ENCODE measurements at places on chromosomes 5 and 9.
A peak's percentile ranks its signal among the peaks of the same experiment; 100 is the strongest.

GRCh38 chr9:129569502-129570449 is 51.1 kb downstream of the C9orf50 start:
- no peak for DNase-seq

GRCh38 chr5:66134407-66134861 is 9.7 kb upstream of the SREK1 start:
- DNase-seq: no peak

GRCh38 chr9:6880626-6881025 is 122.9 kb downstream of the KDM4C start:
- no peak for DNase-seq

DNA sequence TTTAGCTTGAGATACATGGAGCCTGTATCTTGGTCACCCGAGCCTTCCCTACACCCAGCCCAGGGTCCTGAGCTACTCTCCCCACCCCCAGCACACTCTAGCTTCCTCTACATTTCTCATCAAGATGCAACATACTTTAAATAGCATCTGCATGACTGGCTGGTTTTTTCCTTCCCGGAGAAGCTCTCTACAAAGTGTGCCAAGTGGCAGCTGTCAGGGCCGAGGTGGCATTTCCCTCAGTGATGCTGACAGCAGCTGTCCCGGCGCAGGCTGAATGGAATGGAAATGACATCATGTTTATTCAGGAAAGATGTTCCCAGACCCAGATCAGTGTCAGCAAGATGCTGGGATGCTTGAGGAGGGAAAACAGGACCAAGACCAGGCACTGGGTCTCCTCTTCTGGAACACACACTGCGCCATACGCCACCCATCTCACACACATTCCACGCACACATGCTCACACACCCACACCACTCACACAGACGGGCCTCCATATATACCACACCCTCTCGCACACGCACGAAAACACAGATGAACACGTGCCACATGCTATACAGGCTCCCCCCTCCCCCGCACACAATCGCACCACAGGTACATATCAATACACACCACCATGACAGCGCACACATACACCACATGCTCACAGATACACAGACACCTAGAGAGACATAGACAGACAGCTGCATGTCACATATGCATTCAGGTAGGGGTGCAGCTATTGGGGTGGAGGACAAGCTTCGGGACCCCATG is 67.8 kb downstream of the LHX2 start:
- DNase-seq: no peak

- DNase-seq: no peak
These were observed 38.6 kb downstream of the EXOSC2 start for GRCh38 chr9:130732136-130732535.

GRCh38 chr9:98504298-98505282 is 204.1 kb downstream of the GABBR2 start:
- no peak for DNase-seq

- no peak for DNase-seq
These were observed 5.0 kb upstream of the IRX2 start for GRCh38 chr5:2756211-2757152.

GRCh38 chr9:79011461-79011860 is 560.3 kb upstream of the TLE4 start:
- no peak for DNase-seq

- DNase-seq: no peak
These were observed 70.4 kb downstream of the CRB2 start for GRCh38 chr9:123426406-123426805.

GRCh38 chr9:92882276-92882675 is 4.4 kb upstream of the ZNF484 start:
- DNase-seq: no peak

DNA sequence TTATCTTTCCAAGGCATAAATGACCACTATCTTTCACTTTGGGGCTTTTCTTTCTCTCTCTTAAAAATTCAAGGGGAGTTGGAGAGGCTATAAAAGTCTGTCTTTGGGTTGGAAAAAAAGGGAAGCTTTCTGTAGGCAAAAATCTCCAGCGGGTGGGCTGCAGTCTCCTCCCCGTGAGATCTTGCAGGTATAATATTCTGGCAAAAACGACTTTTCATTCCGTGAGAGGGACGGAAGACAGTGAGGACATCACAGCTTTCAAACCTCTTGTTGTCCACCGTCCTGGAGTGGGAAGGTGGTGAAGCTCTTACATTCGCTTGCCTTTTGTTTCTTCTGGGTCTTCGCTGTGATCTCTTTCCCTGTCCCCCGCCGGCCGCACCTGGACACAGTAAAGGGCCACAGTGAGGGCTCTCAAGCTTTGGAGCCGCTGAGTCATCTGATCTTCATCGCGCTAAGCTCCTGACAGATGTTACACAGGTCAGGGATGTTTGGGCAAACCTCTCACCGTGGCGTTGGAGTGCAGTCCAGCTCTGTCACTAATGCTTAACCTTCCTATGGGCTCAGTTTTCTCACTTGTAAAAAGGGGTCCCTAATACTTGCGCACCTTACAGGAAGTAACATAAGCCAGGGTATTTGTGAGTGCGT is 61.9 kb upstream of the MEGF10 start:
- DNase-seq: no peak

DNA sequence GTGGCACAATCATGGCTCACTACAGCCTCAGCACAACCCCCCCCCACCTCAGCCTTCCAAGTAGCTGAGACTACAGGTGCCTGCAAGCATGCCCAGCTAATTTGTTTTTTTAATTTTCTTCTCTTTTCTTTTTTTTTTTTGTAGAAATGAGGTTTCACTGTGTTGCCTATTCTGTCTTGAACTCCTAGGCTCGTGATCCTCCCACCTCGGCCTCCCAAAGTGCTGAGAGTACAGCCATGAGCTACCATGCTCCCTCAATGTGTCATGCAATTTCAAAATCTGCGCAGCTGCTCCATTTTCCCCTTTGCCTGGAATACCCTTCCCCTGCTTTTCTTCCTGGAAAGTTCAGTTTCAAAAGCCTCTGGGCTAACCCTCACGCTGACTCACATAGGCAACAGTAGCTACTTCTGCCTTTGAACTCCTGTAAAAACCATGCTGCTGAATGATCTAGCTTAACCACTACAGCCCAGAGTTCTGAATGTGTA is 71.0 kb upstream of the IL7R start:
- DNase-seq: peak; percentile 10

GRCh38 chr9:116701940-116702642 is 15.0 kb downstream of the TRIM32 start:
- no peak for DNase-seq

DNA sequence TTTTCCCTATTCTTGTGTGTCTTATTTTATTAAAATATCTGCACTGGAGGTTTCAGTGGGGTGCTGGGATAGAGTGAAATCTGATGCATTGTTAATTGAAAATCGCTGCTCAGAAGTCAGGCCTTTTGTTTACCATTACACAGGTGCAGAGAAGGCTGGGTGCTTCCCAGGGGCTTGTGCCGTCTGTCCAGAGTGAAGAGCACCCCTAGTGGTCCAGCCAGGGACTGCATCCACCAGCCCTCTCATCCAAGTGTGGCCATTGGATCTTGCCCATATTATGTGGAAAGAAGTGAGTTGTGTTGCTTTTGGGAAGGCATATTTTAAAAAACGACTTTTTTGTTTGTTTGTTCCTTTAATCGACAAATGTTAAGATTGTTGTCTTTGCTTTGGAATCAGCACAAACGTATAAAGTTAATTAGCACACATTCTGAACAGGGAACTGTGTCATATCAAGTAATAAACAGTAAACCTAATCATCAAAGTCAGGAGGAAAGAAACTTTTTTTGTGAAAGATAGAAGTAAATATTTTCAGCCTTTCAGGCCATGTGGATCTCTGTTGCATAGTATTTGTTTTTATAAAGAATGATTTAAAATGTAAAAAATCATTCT is 315.6 kb downstream of the MTRR start:
- DNase-seq: no peak

GRCh38 chr5:82911910-82912309 is 165.3 kb downstream of the TMEM167A start:
- DNase-seq: no peak

GRCh38 chr5:32405507-32405906 is 39.0 kb downstream of the ZFR start:
- DNase-seq: no peak

DNA sequence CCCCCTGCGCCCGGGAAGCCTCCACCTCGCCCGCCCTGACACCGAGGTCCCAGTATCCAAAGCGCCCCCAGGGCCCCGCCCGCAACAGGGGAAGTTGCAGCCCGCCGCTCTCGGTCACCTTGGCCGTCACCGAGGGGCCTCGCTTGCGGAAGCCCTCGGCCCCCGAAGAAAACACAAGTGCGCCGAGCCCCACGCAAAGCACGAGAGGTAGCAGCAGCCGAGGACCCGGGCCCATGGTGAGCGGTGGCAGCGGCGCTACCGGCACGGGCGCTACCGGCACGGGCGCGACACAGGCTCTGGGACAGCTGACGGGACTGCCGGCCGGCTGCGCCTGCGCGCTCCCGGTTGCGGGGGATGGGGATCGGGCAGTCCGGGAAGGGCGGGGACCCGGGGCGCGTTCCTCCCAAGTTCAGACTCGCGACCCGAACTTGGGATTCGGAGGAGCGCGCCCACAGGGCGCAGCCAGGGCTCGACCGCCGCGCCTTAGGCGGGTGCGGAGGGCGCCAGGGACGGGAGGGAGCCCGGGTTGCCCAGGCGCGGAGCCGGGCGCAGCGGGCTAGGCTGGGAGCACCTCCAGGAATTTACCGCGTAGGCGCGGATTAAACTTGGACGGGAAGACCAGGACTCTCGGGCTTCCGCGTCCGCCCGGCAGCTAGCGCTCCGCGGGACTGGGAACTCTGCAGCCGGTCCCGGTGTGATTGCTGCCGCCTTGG is at the start of gene PPIC:
Gene PPIC, minus strand, starts transcription at position 335 of the 713 bp plus-strand sequence. Its CDS starts 100 bp downstream, at position 235.
- DNase-seq: no peak

DNA sequence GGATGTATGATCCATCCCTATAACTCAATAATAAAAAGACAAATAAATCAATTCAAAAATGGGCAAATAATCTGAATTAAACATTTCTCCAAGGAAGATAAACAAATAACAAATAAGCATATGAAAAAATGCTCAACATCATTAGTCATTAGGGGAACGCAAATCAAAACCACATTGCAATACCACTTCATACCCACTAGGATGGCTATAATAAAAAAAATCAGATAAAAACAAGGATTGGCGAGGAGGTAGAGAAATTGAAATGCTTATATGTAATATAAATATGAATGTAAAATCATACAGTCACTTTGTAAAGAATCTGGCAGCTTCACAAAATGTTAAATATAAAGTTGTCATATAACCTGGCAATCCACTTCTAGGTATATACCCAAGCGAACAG is 52.3 kb upstream of the TBCA start:
- no peak for DNase-seq

GRCh38 chr5:56985936-56986625 is 34.2 kb upstream of the MIER3 start:
- DNase-seq: no peak

GRCh38 chr5:43780586-43780985 is 177.6 kb downstream of the NNT start:
- DNase-seq: no peak

- no peak for DNase-seq
These were observed 261.3 kb downstream of the COX7C start for GRCh38 chr5:86879086-86879485.

DNA sequence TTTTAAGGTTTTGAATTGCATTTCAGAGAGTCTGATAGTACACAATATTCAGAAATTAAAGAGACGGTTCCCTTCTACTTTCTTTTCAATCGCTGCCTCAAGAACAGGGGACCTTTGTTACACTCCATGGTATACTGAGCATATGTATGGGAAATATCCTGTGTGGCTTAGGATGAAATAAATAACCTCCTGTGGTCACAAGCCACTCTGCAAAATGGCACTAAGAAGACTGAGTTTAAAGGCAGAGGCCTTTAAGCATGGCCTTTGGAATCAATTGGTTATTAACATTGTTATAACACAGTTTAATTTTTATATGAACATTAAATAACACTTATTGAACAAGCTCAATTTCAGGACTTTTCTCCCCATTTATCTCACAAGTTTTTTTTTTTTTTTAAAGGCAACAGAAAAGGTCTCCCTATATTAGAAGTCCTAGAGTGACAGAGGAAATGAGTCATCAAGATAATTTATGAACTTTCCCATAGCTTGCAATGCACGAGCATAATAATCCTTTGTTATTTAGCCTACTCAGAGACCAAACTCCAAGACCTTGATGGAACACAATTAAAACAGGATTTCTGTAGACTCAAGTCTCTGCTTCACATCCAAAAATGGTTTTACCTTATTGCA is 341.9 kb downstream of the TMEM167A start:
- DNase-seq: no peak

GRCh38 chr5:18043344-18043743 is 409.1 kb downstream of the TAF11L14 start:
- no peak for DNase-seq

- DNase-seq: no peak
These were observed 59.4 kb downstream of the SIL1 start for GRCh38 chr5:139138809-139139208.

- no peak for DNase-seq
These were observed 432.6 kb upstream of the SLC30A5 start for GRCh38 chr5:68661237-68661636.

- no peak for DNase-seq
These were observed 24.2 kb downstream of the NEK6 start for GRCh38 chr9:124281931-124282371.

- no peak for DNase-seq
These were observed 76.8 kb upstream of the SIMC1 start for GRCh38 chr5:176161431-176161830.

DNA sequence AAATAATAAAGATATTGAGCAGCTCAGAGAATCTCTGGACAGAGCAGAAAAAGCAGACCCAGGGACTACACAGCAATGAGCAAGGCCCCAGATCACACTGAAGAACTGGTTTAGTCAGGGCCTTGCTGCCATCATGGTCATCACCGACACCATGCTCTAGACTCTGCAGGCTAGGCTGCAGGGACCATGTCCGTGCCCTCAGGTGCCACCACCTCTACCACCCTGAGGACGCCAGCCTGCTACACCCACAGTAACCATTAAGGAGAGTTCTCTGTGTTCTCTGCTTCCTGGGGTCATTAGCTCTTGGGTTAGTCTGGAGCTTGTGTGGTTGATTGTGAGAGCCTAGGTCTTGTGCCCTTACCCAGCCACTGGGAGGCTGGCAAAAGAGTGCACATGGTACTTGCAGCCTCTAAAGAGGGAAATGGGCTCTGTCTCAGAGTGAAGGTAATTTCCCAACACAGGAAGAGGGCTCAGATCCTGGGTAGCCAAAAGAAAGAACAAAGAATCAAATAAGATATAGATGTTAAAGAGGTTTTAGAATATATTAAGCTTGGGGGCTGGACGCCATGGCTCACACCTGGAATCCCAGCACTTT is 31.9 kb upstream of the JADE2 start:
- no peak for DNase-seq

GRCh38 chr5:36581070-36581469 is 25.3 kb upstream of the SLC1A3 start:
- DNase-seq: no peak

- no peak for DNase-seq
These were observed 279.6 kb downstream of the FANCC start for GRCh38 chr9:95037789-95038521.

GRCh38 chr9:16069671-16070454 is 517.0 kb downstream of the CCDC171 start:
- no peak for DNase-seq

All from stimulated activated CD8-positive, alpha-beta memory T cell treated with anti-CD3 and anti-CD28 coated beads, Interleukin-12 subunit alpha, Interleukin-12 subunit beta, amount 100 ng/mL, for 4 hours (primary cell).